Thoracic aorta (tissue), 2 donors: ENCODE measurements at places on chromosomes 6 and 20.

DNA sequence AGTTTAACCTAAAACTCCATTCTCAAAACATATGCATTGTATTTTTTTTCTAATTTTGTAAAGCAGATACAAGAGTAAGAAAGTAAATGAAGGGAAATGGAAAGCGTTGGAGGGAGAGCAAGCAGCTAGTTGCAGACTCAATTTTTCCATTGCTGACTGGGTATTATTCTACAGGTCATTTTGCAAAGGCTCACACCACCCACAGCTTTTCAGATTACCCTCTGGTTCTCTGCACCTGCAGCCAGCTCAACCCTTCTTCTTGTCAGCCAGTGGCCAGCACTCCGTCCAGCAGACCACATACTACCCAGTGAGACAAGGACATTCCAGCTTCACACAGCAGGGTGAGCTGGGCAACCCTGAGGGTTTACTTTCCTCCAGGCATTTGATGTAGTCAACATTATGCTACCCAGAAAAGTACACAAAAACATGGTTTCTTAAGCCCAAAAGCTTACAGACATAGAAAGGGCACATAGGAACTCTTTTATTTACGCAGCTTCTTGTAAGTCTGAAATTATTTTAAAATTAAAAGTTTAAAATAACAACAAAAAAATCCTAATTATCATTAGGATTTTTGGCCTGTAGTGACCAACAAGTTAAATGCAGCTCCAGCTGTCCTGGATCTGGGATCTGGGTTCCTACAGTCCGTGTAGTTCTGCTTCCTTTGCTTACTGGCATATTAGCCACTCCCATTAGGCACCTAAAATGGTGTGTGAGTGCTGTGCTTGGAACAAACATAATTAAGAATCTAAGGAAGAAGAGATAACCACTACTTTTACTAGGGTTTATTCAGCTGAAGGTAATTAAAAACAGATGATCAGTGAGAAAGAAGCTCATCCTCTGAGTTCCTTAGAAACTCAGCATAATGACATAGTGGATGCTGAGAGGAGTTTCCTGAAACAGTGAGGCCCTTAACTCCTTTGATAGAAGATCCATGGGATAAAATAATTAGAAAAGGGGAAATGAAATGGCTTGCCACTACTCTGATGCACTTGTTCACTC lies 185.3 kb downstream of the PKHD1 start:
- DNase-seq = no peak

DNA sequence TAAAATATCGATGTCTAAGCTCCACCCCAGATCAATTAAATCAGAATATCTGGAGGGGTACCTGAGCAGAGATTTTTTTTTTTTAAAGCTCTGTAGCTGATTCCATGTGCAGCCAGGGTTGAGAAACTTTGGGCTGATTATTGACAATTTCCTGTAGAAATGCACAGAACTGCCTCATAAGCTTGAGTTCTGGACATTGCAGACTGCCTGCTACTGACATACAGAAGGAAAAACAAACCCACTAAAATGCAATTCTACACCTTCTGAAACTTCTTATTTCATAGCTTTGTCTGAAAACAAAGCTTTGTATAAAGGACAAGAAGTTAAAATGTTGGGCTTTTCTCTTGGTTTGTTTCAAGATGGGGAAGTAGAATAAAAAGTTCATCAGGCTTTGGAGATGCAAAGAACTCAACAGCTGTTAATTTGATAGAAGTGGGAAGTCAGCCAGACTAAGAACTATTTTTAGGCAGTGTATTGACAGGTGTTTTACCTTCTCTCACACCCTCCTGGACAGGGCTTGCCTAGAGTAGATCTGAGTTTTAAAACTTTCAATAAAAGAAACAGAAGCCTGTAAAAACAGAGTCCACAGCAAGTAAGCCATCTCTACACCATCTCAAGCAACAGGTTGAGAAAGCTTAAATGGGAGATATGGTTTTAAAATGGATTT lies 147.7 kb downstream of the KCNQ5 start:
- DNase-seq = no peak

DNA sequence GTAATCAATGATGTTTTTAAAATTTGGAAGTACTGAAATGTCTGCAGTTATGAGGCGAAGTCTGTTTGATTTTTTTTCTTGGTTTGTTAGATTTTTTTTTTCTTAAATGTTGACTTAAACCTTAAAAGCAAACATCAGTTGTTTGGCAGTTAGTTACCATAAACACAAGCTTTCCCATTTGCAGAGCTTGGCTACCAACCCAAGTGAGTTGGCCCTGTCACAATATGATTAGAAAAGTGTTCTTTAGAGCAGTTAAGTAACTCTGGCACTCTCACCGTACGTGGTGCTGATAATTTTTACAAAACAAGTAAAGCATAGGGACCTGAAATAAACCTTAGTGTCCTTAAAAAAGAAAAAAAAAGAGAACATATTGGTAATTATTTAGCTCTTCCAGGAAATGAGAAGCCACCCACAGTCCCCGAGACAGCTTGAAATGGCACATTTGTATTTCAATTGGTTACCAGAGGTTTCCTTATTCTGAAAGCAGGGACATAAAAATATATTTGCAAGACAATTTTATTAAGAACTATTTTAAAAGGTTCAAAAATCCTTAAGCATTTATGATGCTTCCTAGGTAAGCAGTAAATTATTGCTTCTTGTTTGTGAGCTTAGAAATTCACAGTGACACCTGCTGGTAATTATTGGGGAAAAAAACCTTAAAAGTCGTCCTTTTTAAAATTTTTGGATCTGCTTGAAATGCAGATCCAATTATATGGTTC lies 3.9 kb downstream of the HEY2 start:
- DNase-seq = no peak

- no peak for DNase-seq
Observed at GRCh38 chr20:25207960-25208534, 12.5 kb downstream of the ENTPD6 start.

- no peak for DNase-seq
Observed at GRCh38 chr20:54067606-54068174, 2.7 kb downstream of the BCAS1 start.

DNA sequence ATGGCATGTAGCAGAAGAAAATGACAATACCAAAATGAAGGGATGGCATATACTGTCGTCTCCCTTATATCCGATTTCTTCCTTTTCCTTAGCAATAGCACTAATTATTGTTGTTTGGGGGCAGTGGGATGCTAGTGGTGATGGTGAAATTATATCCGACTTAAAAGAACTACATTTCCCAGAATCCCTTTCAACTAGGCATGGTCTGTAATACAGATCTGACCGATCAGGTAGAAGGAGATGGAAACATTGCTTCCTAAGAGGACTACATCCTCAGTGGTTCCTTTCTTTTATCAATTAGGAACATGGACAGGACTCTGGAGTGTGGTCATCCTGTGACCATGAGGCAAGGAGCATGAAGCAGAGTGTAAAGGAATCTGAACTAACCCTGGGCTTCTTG lies 532.6 kb downstream of the CBLN4 start:
- no peak for DNase-seq

GRCh38 chr6:70282312-70282918 lies 20.5 kb downstream of the COL9A1 start:
- no peak for DNase-seq

DNA sequence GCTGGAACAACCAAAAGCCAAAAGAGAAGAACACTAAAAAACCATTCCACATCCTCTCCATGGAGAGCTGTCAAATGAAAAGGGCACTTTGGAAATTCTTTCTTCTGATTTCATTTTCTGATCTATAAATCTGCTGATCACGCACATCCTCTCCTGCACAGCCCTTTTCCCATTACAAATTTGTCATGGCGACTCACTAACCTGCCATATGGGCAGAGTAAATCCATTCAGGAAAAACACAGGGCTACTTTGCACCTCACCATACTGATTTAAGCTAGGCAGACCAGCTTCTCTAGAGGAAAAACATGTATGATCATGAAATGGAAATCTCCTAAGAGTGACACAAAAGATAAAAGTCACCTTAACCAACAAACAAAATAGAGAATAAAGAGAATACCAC lies 26.0 kb downstream of the TOMM6 start:
- no peak for DNase-seq

DNA sequence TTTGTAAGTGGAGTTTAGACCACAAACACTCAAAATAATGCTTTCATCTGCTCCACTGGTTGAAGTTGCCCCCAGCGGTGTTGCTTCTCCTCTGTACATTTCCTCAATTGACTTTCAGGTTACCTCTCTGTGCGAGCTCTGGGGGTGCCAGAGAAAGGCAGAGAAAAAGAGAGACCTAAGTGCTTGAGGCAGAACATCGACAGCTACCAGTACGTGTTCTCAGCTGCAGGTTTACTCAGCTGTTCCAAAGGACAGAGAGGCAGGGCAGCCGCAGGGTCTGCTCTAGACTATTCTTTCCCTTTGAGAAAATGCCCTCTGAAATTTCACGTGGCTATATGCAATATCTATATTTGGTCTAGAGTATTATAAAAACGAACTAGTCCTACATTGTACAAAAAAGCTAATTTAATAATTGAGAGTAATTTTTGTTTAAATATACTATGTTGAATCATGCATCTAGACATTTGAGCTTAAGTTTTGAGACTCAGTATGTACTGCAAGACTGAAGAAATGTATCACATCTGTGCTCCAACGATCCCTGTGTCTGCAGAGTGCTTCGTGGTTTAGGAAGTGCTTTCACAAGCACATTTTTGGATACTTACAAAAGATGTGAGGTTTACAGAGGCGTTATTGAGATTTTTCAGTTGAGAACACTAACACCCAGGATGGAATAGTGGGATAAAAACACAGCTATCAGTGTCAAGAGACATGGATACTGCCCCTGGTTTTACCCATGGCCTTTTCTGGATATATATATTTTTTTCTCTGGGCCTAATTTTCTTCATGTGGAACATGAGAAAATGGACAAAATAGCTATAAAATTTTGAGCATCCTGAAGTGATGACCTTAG lies 453.6 kb upstream of the FLRT3 start:
- no peak for DNase-seq

GRCh38 chr6:150466196-150466595 lies 97.4 kb downstream of the IYD start:
- no peak for DNase-seq
